Vagina (tissue), 2 donors: ENCODE measurements at places on chromosomes 6 and 20. TPM values are rescaled to one million over a fixed set of nuclear protein-coding genes. Genes with fewer than 3 reads are reported as not detected.

- no peak for DNase-seq
Observed at GRCh38 chr6:127446356-127446755, 12.8 kb downstream of the KIAA0408 start.

DNA sequence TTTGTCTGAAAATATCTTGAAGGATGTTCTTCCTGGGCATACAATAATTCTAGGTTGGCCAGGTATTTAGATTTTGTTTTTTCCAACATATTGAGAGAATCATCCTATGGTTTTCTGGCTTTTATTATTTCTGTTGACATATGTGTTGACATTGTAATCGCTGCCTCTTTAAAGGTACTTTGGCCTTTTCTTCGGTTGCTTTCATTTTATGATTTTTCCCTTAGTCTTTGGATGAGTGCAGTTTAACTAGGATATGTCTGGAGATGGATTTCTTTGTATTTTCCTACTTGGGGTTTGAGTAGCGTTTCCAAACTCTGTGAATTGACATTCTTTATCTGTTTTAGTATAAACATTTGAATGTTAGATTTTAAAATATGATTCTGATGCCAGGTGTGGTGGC lies 11.5 kb downstream of the SERPINB1 start:
- no peak for DNase-seq

DNA sequence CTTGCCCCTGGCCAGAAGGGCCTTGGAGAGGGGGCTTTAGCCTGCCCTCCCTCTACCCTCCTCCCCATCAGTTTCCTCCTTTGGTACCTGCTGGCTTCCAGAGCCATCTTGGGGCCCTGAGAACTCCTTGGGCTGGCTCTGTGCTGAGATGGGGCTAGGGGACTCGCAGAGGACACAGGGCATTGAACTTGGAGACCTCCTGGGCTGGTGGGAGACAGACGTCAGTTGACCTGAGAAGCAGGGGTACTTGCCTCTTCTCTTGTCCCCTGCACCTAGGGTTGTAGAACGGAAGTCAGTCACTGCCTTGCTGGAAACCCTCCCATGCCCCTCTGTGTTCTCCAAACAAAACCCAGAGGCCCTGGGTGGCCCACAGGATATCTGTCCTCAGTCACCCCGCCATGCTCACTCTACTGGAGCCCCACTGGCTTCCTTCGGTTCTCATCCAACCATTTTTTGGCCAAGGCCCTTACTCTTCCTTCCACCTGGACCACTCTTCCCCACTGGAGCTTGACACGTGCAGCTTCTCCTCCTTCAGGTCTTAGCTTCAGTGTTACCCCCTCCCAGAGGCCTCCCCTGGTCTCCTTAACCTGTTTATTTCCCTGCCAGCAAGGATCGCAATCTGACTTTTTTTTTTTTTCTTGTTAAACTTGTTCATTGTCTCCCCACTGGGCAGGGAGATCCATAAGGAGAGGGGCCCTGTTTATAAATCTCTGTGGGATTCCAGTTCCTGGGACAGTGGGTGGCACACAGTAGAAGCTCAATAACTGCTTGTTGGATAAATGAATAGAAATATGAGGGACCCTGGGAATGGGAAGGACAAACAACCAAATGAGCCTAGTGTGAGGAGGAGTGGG lies 971 bp downstream of the RBCK1 start:
- no peak for DNase-seq

GRCh38 chr20:25283221-25283951 lies 35.5 kb downstream of the PYGB start:
- DNase-seq, result no peak

Gene SGK2
- 5.4 TPM for total RNA-seq

DNA sequence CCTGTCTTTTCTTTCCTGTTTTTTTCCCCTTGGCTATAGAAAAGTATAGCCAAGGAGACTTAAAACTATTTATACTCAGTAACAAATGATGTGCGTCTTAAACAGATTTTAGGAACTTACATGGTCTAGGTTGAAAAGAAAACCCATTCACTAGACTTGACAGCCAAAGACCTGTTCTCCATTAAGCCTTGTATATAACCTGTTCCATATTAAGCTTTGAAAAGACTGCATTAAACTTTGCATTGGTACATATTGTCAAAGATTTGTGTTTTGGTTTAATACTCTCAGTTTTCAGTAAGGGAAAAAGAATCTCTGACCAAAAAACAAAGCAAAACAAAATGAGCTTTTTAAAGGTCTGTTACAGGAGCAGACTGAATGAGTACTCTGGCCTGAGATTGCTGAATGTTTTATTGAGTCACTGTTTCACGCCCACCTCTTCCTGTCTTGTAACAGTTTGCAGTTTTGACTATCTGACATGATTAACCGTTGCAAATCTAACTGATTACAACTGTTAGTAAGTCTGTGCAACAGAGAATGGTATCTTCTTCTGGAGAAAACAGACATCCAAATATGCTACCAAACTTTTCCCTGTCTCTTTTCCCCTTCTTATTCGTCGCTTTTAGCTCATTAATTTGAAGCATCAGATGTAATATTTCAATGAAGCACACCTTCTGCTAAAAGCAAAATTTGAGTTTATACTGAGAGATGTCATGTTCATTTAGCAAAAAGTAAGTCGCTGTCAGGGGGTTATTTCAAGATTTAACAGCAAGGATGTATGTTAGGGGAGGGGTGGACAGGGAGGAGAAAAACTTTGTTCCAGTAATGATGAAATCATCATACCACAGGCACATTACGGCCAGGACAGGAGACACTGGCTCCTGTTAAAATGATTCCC lies 59.1 kb upstream of the SUPT3H start:
- DNase-seq, result no peak

- no peak for DNase-seq
Observed at GRCh38 chr6:48073976-48074767, 36.8 kb downstream of the PTCHD4 start.

DNA sequence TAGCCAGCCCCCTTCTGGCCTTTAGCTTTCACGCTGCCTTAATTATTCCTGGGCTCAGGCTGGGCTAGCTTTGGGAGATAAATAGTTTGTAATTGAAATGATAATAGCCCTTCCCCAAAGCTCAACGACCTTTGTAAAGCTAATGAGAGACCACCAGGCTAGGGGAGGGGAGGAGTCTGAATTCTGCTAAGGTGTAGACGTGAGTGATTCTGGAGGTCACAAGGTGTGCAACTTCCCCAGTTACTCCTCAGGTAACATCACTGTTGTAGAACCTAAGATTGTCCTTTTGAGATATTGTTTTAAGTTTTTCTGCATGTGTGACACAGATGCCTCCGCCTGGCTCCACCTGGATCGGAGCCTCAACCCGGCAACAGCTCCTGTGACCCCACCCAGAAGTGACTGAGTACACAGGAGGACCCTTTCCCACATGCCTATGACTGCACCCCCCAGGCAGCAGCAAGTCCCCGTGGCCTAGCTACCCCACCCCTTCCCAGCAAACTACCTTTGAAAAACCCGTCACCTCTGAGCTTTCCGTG lies 5.8 kb upstream of the GPR31 start:
- no peak for DNase-seq

Gene STMND1
- total RNA-seq, result not detected

GRCh38 chr6:146593986-146594385 lies 4.8 kb upstream of the ADGB start:
- DNase-seq, result no peak

DNA sequence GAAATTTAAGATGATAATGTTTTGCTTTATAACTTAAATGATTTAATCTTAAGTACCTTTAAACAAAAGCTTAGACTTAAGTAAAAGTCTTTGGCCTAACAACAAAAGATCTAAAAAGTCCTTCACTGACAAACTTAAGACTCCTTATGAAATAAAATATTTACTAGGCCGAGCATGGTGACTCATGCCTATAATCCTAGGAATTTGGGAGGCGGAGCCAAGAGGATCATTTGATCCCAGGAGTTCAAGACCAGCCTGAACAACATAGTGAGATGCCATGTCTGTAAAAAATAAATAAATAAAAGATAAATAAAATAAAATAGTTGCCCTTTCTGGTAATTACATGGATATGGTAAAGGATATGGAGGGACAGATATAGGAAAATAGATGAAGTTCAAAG lies 12.4 kb downstream of the KATNA1 start:
- DNase-seq, result no peak

DNA sequence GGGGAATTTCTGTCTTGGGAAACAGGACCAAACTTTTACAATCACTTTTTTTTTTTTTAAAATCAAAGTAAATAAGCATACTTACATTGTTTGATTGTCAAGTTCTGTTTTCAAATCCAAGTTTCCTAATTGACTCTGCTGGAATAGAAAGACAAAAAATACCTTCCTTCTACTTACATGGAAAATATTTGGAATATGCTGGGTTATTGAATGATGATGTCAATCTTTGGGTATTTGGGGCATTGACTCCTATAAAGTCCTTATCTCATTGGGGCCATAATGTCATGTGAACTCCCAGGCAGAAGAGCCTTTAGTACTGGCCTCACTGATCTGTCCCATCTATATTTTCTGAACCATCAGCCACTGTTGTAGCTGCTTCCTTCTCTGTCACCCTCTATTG lies 122.6 kb upstream of the NOX3 start:
- DNase-seq, result no peak

- DNase-seq, result no peak
Observed at GRCh38 chr6:80956898-80957297, 795.6 kb downstream of the TENT5A start.

- DNase-seq, result no peak
Observed at GRCh38 chr6:64985726-64986125, 721.3 kb downstream of the EYS start.

DNA sequence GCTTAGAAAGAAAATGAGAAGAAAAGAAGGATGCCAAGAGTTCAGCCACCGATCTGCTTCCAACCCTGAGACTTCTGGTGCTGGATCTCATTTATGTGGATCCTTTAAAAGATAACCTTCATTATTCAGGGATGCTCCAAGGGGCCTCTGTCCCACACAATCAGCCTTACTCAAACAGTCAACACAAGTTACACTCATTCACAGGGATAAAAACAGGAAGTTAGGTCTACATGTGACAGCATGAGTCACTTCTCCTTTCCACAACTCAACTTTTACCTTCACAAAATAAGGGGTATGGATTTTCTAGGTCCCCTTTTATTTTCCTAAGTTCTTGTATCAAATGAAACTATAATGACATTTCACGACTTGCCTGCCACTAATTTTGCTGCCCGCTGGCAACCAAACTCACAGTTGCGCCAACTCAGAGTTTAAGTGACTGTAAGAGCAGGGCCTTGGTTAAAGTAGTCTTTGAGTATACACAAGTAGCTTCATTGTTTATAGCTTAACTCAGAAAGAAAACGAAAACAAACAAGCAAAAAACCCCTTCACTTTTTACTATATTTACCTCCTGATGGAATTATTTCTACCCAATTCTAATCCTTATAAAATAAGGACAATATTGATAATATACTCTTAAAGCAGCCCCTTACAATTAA lies 278.8 kb upstream of the RUNX2 start:
- no peak for DNase-seq

DNA sequence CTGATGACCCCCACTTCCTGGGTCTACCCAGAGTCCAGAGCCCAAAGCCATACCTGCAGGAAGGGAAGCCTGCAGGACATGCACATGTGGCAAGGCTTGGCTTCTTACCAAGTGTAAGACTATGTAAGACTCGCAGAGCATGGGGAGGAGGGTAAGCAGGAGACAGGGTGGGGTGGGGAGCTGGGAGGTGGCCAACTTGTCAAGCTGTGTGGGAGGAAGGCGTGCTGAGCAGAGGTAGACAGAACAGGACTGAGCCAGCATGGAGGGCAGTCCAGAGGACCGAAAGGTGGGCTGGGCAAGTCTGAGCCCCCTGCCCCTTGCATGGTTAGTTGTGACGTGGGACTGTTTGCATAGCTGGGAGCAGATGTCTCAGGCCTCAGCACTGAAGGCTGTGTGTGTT lies 53.4 kb upstream of the RNF24 start:
- DNase-seq, result no peak

- DNase-seq, result peak; percentile 42
Observed at GRCh38 chr20:53495398-53496092, 98.1 kb downstream of the ZNF217 start.

Gene EYA4
- 18.7 TPM for total RNA-seq

Gene TFAP2B
- total RNA-seq, result 0.25 TPM

Gene TCP11
- not detected for total RNA-seq

DNA sequence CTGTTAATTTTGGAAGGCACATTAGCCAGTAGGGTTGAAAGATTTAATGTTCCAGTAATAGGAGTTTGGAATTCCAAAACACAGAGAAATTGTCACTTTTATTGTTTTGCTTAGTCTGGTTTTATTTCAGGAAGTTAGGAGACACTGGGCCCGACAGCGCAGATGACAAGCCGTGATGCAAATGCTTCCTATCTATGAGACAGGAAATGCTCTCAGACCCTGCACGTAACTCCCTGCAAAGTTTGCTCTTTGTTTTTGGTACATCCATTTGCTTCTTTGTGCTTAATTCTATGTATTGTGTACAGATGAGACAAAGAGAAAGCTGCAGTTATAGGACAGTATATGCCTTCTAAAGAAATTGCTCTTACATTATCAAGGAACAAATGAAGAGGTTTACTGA lies 201.6 kb upstream of the SGK1 start:
- no peak for DNase-seq

GRCh38 chr6:159008656-159009288 lies 8.8 kb upstream of the RSPH3 start:
- DNase-seq, result no peak

DNA sequence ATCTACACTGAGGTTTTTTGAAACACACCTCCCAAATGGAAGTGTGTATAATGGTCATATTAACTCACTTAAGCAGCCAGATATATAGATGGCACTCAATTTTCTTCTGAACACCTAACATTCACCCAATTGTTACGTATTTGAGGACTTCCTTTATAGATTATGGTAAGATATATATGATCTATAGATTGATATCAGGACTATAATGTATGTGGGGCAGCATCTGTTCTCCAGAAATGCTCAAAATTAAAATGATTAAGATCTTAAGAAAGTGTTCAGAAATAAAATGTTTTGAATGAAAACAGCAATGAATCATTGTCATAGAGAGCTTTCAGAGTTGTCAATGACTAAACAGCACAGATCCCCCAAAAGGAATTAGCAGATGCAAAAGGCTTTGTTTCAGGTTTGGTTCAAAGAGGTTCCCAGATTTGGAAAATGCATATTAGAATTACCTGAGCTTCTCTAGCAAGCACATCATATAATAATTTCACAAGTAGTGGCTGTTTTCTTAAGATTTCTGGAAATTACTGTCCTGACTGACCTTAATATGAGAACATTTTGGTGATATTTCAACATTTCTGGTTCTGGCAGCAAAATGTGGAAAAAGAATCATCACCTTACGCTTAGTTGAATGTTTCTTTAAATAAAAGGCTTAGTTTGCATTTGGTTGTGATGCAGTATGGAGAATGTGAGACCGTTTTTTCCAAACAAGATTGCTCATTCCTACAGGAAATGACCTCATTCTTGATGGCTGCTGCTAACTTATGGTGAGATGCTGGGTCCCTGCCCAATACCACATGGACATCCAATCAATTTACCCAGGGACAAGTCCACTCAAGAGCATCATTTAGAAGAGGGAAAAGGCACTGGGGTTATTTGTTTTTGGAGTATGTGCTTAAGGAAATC lies 31.5 kb downstream of the TRAF3IP2 start:
- DNase-seq, result no peak

DNA sequence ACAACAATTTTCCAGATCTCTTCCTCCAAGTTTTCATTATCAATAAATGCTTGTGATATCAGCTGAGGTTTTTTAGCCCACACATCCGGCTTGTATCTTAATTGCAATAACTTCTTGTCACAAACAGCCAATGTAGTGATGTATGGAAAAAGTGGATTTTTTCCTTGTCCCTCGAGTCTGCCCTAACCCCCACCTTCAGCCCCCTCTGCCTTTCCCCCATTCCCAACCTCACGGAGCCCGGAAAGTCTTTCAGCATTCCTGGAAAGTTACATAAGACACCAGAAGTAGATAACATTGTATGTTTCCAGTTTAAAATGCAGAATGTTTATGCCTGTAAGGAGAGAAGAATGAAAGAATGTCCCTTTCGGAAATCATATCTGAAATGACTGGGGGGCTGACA lies 179.2 kb upstream of the PHACTR1 start:
- DNase-seq, result no peak
